ENCODE measurements at places on chromosomes 13 and 19.
A peak's percentile ranks its signal among the peaks of the same experiment; 100 is the strongest.

DNA sequence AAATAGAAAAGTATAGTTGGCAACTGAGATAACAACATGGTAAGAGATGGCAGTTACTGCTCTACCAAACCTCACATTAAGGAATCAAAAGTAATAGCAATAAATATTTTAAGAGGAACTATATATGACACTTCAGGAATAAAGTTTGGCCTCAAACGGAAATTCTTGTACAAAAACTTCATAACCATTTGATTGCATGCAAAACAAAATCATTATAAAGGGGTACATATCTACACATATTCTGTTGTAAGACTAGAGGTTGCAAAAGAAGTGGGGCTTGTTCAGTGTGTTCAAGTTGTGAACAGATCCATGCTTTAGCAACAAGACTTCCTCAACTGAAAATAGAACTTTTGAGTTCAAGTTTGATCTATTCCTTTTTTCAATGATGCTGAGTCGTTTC, 133.5 kb upstream of the MIR17HG start:
- DNase-seq, result no peak

GRCh38 chr13:38662362-38662761, 24.5 kb upstream of the FREM2 start:
- peak; percentile 85 for DNase-seq

- no peak for DNase-seq
Observed at GRCh38 chr19:29861574-29861973, 49.8 kb downstream of the CCNE1 start.

DNA sequence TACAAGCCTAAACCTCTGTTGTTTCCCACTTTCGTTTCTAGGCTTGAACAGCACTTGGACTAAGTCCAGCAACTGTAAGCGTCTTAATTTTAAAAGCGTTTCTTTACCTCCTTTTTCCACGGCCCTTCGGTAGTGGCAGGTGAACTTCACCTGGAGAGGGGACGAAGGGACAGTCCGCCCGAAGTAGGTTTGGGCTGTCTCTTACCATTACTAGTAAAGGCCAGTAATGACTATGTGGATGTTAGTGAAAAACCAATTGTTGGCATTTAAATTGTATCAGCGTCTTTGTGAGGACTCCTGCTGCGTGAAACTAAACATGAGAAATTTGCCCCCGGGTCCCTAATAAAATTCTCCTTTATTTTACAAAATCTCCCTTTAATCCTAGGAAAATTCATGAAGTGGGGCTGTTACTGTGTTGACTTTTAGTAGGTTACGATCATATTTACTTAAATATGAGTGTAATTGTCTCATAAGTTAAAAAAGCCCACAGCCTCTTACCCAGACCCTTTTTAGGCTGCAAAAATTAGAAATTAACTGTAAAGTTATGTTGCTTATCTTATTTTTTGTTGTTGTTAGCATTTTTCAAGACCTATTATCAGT, 983 bp downstream of the ITM2B start:
- peak; percentile 69 for DNase-seq

DNA sequence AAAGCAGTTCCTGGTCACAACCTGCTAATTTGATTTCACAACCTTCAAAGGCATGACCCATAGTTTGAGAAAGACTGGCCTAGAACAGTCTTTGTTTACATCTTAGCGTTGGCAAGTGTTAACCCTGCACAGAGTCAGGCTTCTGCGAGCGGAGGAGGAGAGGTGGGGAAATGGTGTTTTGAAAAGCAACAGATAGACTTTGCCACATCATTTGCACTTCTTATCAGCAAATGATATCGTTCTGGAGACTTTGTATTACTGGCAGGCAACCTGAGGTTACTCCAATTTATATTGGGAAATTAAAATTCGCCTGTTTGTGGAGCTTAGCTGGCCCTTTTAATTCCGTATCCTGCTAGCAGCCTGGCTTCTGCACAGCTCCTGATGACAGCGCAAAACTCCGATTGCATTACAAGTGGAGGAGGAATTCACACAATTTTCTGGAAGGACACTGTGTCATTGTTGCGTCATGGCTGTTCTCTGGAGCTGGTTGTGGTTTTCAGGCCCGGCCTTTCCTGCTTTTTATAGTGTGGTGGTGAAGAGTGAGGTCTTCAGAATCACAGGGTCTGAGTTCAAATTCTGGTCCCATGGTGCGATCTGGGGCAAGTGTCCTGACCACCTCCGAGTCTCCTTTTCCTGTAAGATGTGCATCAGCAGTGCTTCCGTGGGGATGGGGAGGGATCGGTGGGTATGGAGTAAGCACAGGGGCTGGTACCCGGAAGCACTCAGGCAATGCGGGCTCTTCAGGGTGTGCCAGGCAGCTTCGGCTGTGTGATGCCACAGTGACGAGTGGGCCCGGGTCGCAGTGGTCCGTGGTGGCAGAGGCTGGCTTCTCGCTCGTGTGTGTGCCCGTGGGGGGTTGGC, 49.1 kb upstream of the EHD2 start:
- DNase-seq, result peak; percentile 100

All from iris pigment epithelial cell (primary cell).